Activated CD4-positive, alpha-beta T cell treated with anti-CD3 and anti-CD28 coated beads, Interleukin-2, amount 50 U/mL, for 4 hours (primary cell): ENCODE measurements at places on chromosomes 7 and 10.

- DNase-seq, result no peak
Measured at GRCh38 chr7:108492742-108493141, 33.2 kb downstream of the PNPLA8 start.

DNA sequence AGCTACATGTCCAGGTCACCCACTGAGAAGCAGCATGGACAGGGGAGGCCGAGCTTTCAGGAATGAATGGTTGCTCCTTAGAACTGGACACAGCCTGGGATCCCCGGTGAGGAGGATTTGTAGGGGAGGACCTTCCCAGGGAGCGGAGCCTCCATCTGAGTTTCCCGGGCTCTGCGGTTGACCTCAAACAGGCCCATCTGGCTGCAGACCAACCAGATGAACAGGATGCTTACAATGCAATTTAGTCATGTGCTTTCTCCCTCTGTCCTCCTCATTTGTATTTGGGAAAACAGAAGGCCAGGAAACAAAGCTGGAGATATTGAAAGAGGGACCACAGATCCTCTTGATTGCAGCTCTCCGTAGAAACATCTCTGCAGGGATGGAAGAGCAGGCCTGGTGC, 104.8 kb downstream of the EMX2 start:
- DNase-seq, result no peak

- DNase-seq, result no peak
Measured at GRCh38 chr7:89072081-89072480, 276.5 kb upstream of the TEX47 start.

- DNase-seq, result no peak
Measured at GRCh38 chr10:49488056-49488717, 50.7 kb downstream of the ERCC6 start.

DNA sequence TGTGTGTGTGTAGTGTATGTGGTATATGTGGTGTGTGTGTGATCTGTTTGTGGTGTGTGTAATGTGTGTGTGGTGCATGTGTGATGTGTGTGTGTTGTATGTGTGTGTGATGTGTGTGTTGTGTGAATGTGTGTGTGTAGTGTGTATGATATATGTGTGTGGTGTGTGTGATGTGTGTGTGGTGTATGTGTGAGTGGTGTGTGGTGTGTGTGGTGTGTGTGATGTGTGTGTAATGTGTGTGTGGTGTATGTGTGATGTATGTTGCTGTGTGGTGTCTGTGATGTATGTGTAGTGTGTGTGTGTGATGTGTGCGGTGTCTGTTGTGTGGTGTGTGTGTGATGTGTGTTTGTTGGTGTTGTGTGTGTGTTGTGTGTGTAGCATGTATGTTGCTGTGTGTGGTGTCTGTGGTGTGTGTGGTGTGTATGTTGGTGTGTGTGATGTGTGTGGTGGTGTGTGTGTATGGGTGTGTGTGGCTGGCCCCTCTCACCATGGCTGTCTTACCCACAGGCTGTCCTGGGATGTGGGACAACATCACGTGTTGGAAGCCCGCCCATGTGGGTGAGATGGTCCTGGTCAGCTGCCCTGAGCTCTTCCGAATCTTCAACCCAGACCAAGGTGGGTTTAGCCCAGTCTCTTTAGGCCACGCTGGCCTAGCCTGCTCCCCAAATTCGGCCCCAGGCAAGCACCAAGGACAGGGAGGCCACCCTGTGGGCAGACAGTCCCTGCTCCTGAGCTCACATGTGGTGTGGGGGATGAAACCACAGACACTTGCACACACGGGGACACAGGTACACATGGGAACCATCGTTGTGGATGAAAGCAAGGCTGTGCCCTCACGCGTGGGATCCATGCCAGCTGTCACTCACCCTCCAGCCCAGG, 25.6 kb downstream of the ADCYAP1R1 start:
- no peak for DNase-seq

DNA sequence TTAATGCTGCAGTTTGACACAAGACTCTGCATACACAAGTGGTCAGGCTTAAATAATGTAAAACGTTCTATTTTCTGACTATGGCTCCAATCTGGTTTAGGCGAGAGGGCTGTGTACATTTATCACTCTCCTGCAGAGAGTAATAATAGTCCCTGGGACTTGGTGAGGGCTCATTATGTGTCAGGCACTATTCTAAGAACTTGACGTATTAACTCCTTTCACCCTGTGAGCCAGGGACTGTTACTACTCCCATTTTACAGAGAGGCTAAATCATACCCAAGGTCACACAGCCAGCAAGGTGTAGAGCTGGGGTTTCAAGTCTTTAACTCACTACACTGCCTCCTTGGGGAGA, 187.2 kb upstream of the LYZL2 start:
- no peak for DNase-seq

DNA sequence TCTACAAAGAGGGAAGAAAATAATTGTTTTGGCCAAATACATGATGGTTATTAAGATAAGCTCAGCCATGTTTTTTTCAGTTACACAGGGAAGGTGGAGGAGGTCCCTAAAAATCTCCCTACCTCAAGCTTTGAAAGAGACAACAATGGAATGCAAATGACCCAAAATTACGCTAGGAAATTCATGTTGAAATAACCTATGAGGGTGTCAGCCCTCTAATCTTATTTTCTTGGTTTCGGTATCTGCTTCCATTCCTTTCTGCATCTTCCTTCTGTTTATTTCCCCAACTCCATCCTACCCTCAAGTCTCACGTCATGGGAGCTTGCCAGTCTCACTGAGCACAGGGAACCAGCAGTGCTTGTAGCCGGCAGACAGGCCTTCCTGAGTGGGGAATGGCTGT, 40.6 kb upstream of the SMNDC1 start:
- DNase-seq, result no peak

DNA sequence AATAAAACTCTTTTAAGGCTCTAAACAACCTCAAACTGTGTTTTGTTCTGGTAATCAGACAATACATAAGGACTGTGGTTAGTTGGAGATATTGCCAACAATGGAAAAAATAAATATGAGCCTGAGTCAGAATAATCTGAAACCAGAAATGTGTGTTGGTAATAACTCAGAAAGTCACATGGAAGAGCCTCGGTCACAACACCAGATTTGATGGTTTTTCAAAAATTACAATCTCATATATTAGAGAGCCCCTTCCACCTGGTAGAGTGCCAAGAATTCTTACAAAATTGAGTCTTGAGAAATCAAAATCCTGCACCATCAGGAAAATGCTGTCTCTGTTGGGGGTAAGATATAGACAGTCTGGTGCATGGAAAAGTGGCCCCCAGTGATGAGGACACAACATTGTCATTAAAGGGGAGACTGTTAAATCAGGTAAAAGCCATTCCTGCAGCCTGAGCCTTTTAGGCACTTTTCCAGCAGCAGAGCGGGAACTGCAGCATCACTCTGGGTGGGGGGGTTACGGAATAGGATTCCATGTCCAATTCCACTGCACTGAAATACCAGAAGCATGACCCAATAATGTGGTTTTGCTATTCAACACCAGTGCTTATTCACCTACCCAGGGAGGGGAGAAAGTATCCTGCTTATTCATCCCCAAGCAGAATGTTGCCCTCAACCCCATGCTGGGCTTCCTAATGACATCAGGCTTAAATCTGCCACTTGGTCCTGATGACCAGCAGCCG, 9.5 kb upstream of the ADAM12 start:
- no peak for DNase-seq

DNA sequence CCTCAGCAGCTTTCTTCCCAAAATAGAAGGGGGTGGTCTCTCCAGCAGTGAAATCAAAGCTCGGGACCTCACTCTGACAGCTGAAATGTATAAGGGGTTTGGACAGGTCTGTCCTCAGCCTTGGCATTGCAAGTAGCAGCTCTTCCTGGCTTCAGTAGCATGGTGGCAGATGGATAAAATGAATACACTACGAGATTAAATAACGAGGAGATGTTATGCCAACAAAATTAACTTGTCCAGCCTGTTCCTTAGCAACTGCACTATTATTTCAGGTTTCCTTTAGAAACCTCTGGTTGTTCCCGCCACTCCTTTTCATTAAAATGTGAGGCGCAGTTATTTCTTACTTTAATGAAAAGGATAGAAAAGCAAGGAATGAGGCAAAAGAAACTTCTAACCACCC, 24.9 kb downstream of the PRLHR start:
- DNase-seq, result no peak
